ENCODE measurements at places on chromosomes 13 and 19.

- DNase-seq, result no peak
These were observed 43.1 kb downstream of the PAN3 start for GRCh38 chr13:28181413-28181812.

DNA sequence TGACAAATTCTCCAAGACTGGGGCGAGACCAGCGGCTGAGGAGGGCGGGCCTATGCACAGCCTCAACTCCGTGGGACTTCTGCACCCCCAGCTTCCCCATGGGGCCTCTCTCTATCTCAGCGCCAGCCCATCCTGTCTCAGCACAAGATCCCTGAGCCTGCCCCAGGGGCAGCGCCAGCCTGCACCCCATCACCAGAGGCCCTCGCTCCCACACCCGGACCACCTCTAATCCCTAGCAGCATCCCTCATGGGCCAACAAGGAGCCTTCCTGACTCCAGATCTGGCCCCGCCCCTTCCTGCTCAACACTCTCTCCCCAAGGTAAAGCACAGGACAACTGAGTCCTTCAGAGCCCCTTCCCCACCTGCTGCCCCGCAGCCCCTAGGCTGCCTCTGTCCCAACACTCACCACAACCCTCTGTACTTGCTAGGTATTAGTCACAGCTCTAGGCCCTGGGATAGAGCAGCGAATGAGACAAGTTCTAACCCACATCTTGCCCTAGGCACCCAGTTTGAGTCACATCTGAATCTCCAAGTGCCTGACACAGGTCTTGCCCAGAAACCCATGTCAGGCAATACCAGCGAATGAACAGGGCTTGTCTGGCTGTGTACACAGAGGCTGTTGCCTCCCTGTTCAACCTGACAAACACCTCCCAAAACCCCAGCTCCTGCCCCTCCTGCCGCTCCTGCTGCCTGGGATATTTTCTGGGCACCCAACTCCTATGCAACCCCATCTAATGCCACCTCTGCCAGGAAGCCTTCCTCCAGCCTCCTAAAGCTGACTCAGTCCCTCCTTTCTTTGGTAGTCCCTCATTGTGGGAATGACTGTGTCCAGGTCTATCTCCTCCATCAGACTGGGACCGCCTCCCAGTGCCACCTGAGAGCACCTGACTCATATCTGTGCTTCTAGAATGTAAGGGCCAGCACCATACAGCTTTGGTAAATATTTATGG, 18.6 kb downstream of the GRIK5 start:
- no peak for DNase-seq

GRCh38 chr19:43525836-43526771, 897 bp downstream of the ETHE1 start:
- DNase-seq, result peak; percentile 15

DNA sequence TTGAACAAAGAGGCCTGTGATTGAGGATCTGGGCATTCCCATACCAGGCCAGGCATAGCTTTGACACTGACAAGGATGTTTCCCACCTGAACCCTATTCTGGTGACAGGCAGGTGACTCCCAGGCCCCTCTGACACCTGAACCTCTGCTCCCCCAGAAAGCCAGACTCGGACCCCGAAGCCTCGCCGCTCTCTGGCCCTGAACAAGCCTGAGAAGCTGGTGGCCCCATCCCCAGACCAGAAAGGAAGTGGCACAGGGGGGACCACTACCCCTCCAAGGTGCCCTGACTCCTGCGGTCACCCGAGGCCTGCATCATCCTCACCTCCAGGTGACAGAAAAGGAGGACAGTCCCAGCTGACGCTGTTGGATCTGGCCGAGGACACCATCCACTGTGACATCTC, 14.7 kb downstream of the SIX5 start:
- DNase-seq, result no peak

DNA sequence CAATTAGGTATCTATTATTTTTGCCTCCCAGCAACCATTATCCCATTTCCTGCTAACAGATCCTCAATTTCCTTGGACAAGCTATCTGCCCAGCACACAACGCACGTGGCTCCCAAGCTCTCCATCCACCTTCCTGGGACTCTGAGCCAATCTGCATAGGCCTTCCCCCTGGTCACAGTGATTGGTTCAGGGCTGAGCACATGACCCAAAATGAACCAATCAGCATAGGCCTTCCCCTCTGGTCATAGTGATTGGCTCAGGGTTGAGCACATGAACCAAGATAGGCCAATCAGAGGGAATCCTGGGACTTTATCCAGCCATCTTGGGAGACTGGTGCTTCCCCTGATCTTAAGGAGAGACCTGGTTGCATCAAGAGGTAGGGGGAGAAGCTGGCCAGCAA, 5.8 kb downstream of the CPAMD8 start:
- DNase-seq, result no peak

DNA sequence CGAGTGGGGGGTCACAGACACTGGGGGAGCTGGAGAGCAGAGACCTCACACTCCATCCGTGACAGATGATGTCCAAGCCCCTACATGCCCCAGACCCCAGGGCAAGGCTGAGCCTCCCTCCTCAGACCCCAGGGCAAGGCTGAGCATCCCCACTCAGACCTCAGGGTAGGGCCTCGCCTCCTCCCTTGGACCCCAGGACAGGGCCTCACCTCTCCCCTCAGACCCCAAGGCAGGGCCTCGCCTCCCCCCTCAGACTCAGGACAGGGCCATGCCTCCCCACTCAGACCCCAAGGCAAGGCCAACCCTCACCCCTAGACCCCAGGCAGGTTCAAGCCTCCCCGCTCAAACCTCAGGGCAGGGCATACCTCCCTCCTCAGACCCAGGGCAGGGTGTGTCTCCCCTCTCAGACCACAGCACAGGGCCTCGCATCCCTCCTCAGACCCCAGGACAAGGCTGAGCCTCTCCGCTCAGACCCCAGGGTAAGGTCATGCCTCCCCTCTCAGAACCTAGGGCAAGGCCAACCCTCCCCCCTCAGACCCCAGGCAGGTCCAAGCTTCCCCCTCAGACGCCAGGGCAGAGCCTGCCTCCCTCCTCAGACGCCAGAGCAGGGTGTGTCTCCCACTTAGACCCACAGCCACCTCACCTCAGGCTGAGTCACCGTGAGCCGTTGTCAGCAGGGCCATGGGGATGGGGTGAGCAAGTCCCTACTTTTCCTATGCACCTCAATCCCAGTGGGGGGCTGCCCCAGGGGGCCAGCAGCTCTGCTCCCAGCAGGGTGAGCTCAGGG, 1.7 kb upstream of the S1PR4 start:
- peak; percentile 83 for DNase-seq

DNA sequence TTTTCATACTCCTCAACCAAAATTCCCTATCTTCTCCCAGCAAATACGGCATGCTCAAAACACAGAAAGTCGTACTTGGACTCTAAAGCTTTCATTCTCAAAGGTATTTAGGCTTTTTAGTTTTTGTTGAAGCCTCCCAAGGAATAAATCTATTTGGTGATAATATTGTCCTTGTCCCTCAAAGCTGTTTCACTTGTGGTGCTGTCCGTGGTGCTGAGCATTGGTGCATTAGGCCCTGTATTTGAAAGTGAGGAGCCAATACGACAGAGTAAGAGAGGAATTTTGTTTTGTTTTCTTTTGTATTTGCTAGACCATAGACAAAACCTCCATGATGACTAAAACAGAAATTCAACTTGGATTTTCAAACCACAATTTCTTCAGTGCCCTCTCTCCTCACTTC, 3.2 kb upstream of the LGALS13 start:
- DNase-seq, result no peak

DNA sequence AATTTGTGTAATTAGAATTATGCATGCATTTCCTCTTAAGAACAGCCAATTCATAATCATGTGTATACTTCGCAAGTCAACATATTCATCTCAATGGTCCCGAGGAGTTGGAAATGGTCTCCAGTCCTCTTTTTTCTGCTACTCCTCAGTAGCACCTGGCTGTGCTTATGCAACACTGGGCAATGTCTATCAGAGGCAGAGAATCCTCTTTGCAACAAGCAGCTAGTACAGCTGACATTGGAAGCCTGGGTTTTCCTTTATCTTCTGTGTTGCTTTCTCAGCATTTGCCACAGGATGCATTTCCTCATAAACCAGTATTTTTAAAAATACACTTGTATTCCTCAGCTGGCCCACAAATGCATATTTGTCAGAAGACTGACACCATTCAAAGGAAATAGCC, 405.3 kb upstream of the GPC6 start:
- DNase-seq, result no peak

GRCh38 chr19:40744554-40745401, 5.5 kb downstream of the ACTMAP start:
- DNase-seq, result no peak

DNA sequence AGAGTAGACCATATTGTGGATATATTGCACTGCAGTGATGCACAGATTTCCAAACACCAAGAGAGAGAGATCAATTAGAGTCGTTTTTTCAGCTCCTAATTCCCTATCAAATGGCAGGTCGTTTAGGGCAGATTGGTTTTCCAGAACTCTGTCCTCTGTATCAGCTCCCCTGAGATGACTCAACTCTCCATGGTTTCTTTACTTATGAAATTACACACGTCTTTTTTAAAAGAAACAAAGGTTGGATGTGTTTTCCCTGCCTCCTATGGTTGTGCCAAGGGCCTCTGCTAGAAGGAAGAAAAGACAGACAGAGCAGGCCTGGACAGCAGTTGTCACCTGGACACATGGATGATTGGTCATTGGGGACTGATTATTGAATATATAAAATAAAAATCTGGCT, 478.1 kb upstream of the NBEA start:
- DNase-seq, result no peak

GRCh38 chr19:34639491-34640085, 37.4 kb downstream of the SCGB2B2 start:
- DNase-seq, result peak; percentile 39

GRCh38 chr13:87798536-87798935, 127.4 kb downstream of the SLITRK5 start:
- DNase-seq, result no peak

DNA sequence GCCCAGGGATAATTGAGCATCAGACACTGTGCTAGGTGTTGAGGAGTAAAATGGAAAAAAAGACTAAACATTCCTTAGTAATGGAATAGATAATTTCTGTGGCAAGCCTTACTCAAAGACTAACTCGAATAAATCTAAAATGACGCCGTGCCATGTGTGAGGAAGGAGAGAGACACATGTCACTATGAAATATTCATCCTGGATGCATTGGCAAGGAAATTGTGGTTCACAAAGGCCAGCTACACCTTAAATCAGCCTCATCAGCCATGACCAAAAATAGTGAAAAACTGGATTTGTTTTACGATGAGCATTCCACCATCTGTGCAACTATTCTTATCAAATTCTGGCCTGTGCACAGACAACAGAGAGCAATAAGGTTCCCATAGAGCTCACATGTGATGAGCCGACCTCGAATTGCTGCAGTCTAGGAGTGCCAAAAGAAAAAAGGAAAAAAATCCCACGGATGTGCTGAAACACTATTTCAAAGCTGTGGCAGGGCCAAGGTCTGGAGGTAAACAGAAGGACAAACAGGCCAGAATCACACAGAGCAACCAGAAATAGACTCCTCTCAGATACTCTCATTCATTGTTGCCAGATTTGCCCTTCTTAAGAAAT, 505.7 kb downstream of the EFNB2 start:
- no peak for DNase-seq

DNA sequence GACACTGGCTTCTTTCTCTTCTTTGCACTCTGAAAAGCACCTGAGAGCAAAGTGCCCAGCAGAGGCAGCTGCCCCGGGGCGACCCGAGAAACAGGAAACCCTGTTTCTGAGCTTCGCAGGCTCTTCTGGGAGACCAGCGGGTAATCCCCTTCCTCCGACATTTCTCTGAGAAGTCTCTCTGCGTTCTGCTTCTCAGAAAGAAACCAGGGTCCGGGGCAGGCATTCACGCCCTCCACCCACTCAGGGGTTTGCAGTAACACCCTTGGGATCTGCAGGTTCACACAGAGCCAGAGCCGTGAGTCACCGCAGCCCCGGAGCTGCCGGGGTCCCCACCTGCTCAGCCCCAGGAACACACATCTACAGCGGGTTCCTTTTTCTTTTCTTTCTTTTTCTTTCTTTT, 86.0 kb downstream of the GADD45B start:
- DNase-seq, result peak; percentile 56

DNA sequence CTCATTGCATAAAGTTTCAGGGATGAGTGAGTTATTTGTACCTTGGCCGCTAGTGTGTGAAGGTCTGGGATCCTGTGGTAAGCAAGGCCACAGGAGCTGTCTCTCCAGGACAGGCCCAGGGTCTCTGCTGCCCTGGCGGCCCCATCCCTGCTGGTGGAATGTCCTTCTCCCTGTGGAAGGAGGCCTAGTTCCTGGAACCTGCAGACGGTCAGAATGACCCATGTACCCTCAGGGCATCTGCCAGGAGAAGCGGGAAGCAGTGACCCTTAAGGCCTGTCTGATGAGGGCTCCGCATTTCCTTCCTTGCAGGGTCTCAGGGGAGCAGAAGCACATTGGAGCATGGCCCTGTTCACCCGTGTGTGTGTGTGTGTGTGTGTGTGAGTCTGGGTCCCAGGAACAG, 32.1 kb upstream of the SOX1 start:
- no peak for DNase-seq

DNA sequence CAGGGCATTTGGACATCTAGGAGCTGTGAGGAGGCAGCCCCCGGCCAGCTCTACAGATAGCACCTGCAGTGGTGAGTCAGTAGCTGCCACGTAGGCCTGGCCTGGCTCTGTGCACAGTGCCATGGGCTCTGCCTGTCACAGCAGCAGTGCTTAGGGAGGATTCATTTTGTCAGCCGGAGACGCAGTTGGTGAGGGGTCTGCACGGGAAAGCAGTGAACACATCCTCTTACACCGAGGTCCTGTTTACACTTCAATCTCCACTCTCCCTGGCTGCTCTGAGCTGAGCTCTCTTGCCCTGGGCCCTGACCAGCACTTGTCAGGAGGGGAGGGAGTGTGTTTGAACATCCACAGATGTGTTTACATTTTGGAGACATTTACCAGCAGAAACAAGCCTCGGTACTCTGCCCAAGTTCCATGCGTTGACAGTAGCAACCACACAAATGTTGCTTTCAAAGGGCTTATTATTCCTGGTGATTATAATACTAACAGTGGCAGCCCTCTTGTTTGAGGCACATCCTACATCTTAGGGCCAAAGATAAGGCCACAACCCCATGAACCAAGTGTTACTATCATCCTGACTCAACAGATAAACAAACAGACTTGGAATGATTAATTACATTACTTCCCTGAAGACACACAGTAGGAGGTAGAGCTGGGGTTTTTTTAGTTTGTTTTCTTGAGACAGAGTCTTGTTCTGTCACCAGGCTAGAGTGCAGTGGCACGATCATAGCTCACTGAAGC, 148.9 kb downstream of the USP12 start:
- DNase-seq, result no peak

GRCh38 chr13:21054313-21054712, 7.1 kb downstream of the LATS2 start:
- no peak for DNase-seq

DNA sequence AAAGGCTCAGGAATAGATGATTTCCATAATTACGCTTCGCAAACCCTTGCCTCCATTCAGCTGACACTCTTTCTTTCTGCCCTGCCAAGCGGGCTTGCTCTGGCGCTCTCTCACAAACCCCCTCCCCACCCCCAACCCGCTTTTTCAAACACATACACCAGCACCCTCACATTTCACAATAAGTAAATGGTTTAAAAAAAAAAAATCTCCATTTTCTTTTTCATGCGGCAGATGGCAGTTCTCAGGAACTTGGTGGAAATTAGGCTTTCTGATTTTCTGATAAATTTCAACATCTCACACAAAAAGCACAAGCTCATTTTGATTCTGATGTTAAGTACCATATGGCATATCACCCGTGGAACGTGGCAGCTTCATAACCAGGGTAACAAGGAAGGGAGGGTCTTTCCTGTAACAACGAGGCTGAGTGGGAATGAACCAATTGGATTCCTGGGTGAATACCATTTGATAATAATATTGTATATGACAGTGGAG, 43.8 kb downstream of the C13orf42 start:
- no peak for DNase-seq
